CD4-positive, alpha-beta T cell treated with Interleukin-4 for 1 hour (primary cell): ENCODE measurements at places on chromosomes 11 and 22.

DNA sequence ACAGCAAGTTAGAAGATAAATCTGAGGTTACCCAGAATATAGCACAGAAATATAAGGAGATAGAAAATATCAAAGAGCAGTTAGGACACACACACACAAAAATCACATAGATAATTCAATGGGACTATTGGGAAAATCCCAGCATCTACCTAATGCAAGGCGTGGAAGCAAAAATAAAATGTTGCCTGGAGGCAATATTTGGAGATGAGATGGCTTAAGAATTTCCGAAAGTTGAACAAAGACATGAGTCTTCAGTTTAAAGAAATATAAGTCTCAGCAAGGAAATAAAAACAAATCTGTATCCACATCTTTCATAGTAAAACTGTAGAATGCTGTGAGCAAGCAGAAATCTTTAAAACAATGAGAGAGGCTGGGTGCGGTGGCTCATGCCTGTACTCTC is 29.5 kb upstream of the ACR start:
- DNase-seq, result no peak

DNA sequence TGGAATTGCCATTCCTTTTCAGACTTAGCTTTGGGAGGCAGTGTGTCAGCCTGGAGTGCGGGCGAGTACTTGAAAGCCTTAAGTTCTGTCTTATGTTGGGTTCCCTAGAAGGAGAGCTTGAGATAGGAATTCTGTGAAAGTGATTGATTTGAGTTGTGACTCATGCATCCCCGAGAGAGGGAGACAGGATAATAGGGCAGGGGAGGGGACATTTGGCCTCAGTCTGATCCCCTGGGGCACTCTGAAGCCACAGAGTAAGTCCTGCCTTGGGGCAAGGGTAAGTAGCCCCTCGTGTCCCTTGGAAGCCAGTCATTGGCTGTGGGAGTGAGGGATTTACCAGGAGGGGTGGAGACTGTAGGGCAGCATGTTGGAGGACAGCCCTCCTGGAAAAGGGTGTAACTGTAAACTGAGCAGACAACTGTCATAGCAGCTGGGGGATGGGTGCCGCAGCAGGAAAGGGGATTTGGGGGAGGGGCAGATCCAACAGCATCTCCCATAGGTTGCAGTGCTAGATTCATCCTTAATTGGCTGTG is 44.0 kb downstream of the KIAA1671 start:
- DNase-seq, result no peak

DNA sequence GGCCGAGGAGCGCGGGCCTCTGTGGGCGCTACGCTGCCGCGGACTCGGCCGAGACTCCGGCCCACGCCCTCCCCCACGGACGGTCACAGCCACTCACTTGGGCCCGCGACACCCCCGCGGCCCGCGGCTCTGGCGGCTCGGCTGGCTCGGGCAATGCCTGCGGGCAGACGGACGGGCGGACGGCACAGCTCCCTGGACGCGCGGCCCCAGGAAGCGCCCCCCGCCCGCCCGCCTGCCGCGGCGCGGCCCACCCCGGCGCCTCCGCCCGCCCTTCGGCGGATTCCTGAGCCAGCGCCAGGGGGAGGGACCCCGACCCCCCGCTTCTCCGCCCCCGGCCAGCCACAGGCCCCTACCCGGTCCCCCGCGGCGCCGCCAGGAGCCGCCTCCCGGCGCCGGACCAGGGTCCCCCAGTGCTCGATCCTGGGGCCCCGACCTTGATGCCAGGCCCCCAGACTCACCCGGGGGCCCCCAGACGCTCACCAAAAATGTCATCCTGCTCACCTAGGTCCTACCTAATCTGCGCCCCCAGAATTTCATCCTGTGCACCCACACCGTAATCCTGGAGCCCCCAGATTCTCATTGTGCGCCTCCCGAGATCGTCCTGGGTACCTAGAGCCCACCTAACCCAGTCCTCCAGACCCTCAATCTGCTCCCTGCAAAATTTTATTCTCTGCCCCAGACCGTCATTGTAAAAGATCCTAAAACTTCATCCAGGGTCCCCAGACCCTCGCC is at the start of gene EFEMP2:
Gene EFEMP2 (minus strand): TSS at position 215 of the 732 bp plus-strand sequence. CDS start 446 bp downstream, outside the sequence.
- no peak for DNase-seq

GRCh38 chr11:10580623-10581022 is 12.2 kb upstream of the LYVE1 start:
- no peak for DNase-seq

GRCh38 chr22:34781681-34782080 is 284.3 kb upstream of the ISX start:
- DNase-seq, result no peak

GRCh38 chr11:91394727-91395414 is 829.7 kb upstream of the FAT3 start:
- no peak for DNase-seq

- DNase-seq, result no peak
Observed at GRCh38 chr11:112605093-112605666, 344.5 kb upstream of the PLET1 start.

- DNase-seq, result no peak
Observed at GRCh38 chr22:48927591-48927990, 900.1 kb downstream of the BRD1 start.

GRCh38 chr11:59216641-59217564 is 4.2 kb upstream of the MPEG1 start:
- peak; percentile 80 for DNase-seq

DNA sequence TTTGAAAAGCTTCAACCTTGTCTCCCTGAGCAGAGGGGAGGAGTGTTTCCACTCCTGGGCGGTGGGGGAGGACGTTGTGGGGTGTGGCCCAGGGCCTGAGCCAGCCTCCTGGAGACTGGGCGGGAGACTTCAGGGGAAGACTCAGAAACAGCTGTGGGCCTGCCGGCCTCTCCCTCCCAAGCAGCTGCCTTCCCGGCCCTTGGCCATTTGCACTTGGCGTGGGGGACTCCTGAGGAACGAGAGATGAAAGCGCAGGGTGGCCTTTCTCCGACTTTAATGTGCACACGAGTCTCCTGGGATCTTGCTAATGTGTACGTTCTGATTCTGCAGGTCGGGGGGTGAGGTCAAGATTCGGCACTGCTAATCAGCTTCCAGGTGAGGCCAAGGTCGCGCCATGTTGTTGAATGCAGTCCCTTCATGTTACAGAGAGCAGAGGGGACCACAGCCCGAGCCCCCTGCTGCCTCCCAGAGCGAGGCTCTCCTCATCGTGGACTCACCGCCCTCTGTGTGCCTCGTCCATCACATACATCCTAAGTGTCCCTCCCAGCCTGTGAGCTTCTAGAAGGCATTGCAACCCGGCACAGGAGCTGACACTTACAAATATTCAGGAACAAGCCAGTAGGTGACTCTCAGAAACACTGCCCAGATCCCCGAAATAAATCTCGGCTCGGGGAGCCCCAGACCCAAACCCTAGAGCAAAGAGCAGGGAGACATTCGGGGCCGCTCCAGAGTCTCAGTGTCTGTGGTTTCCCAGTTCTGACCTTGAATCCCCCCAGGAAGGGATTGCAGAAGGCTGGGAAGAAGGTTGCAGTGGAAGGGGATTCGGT is 7.7 kb downstream of the LIF start:
- DNase-seq, result no peak
